H1 (cell line): ENCODE measurements at places on chromosomes 4 and X.
A peak's percentile ranks its signal among the peaks of the same experiment; 100 is the strongest.

GRCh38 chrX:117982694-117983392 is 133.8 kb downstream of the KLHL13 start:
- no peaks in the 10 kb centered on the region for H3K4me1 ChIP-seq
- no peak overlapping the region for H3K27ac ChIP-seq
- no peak for DNase-seq
- H3K36me3 ChIP-seq: no peaks in the 10 kb centered on the region
- H3K4me3 ChIP-seq: no peak overlapping the region
- H3K27me3 ChIP-seq: no peaks in the 10 kb centered on the region

DNA sequence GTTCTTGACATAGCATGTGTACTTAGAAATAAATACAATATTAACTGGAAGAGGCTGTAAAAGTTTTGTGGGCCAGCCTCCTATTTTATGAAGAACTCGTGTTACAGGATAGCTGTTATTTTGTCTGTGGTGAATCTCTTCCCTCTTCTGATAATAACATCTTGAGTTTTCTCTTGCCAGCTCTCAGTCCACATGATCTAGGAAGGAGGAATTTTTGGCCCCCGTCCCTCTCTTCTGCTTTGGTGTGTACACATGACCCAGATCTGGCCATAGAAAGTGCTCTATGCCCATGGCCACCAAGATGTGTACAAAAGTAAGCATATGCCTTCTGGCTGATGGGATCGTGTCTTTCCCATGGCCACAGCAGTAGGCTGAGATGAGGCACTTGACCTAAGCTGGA is 108.0 kb upstream of the LEF1 start:
- H3K27ac ChIP-seq: no peak overlapping the region
- H3K27me3 ChIP-seq: no peaks in the 10 kb centered on the region
- no peaks in the 10 kb centered on the region for H3K36me3 ChIP-seq
- no peaks in the 10 kb centered on the region for H3K4me1 ChIP-seq

GRCh38 chrX:112545051-112545450 is 134.7 kb downstream of the LHFPL1 start:
- no peaks in the 10 kb centered on the region for H3K4me1 ChIP-seq
- DNase-seq: no peak
- H3K4me3 ChIP-seq: no peak overlapping the region
- no peak overlapping the region for H3K27ac ChIP-seq

GRCh38 chr4:8644461-8644891 is 51.9 kb downstream of the CPZ start:
- H3K4me3 ChIP-seq: no peak overlapping the region
- DNase-seq: no peak
- H3K27me3 ChIP-seq: no peaks in the 10 kb centered on the region
- no peak overlapping the region for H3K27ac ChIP-seq
- no peaks in the 10 kb centered on the region for H3K36me3 ChIP-seq

- H3K4me1 ChIP-seq: no peaks in the 10 kb centered on the region
- no peaks in the 10 kb centered on the region for H3K36me3 ChIP-seq
- no peak for DNase-seq
- H3K4me3 ChIP-seq: no peak overlapping the region
- no peak overlapping the region for H3K27ac ChIP-seq
Measured at GRCh38 chrX:10198254-10198653, 41.5 kb downstream of the CLCN4 start.

DNA sequence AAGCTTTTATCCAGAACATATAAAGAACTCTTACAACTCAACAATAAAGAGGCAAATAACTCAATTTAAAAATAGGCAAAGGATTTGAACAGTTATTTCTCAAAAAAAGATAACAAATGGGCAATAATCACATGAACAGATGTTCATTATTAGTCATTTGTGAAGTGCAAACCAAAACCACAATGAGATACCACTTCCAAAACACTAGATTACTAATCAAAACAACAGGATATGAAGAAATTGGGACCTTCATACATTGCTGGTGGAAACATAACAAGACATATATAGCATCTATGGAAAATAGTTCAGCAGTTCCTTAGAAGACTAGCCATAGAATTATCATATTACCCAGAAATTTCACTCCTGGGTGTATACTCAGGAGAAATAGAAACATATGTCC is 224.6 kb downstream of the FBXO8 start:
- H3K27ac ChIP-seq: no peak overlapping the region
- H3K4me3 ChIP-seq: no peak overlapping the region
- DNase-seq: no peak
- H3K27me3 ChIP-seq: no peaks in the 10 kb centered on the region
- no peaks in the 10 kb centered on the region for H3K36me3 ChIP-seq

DNA sequence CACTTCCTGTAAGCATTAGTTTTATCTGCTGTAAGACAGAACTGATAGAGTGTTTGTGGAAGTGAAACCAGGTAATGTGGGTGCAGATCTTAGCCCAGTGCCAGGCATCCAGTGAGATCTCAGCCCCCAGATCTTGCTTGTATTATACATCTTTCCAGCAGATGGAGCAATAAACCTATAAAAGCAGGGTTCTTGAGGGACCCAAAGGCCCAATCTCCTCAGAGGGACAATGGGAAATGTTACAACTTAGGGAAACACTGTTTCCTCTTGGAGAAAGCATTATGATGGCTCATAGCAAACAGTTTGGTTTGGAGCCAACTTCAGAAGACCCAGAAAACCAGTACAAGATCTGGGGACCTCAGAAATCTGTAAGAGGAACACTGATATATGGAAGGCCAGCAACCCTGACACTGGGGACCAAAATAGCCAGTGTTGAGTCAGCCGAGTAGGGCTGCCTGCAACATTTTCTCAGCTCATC is 206.3 kb downstream of the SLC7A11 start:
- H3K27me3 ChIP-seq: no peaks in the 10 kb centered on the region
- H3K36me3 ChIP-seq: no peaks in the 10 kb centered on the region
- H3K27ac ChIP-seq: no peak overlapping the region
- H3K4me1 ChIP-seq: no peaks in the 10 kb centered on the region

DNA sequence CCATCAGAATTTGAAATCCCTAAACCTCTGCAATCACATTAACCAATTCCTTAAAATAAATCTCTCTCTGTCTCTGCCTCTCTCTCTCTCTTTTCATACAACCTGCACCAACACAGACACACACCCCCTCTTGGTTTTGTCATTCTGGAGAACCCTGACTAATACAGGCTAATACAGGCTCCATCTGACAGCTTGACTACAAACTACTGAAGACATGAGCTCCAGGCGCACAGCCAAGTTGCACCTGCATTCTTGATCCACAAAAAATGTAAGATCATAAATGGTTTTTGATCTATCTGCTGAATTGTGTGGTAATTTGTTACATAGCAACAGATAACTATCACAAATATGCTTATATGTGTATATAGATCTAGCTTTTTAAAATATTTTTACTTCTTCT is 2414.2 kb downstream of the PCDH7 start:
- no peaks in the 10 kb centered on the region for H3K36me3 ChIP-seq
- no peaks in the 10 kb centered on the region for H3K4me1 ChIP-seq
- no peak overlapping the region for H3K4me3 ChIP-seq
- H3K27ac ChIP-seq: no peak overlapping the region
- H3K27me3 ChIP-seq: no peaks in the 10 kb centered on the region

- DNase-seq: no peak
- no peaks in the 10 kb centered on the region for H3K36me3 ChIP-seq
- no peaks in the 10 kb centered on the region for H3K27me3 ChIP-seq
- H3K27ac ChIP-seq: no peak overlapping the region
- no peak overlapping the region for H3K4me3 ChIP-seq
- H3K4me1 ChIP-seq: no peaks in the 10 kb centered on the region
Measured at GRCh38 chr4:148868191-148868590, 426.0 kb upstream of the NR3C2 start.

DNA sequence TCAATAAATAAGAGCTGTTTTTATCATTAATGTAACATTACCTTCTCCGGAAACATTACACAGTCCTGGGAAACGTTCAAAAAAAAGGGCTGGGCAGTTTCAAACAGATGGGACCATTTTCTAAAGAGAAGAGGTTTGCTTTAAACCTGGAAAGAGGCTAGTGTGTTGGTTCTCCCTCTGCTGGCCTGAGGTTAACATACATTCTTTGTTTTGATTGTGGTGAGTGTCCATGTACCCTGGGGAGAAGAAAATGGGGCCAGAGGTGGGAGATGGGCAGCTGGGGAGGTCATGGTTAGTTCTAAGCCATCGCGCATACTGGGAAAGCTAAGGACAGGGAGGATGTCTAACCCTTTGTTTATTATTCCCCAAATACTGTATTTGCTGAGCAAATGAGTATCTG is 194.7 kb downstream of the CPEB2 start:
- H3K4me3 ChIP-seq: no peak overlapping the region
- no peak overlapping the region for H3K27ac ChIP-seq

- H3K4me3 ChIP-seq: no peak overlapping the region
- H3K36me3 ChIP-seq: no peaks in the 10 kb centered on the region
- DNase-seq: no peak
- H3K27me3 ChIP-seq: no peaks in the 10 kb centered on the region
Measured at GRCh38 chrX:21745756-21746155, 12.2 kb downstream of the SMPX start.

- no peaks in the 10 kb centered on the region for H3K36me3 ChIP-seq
- no peaks in the 10 kb centered on the region for H3K27me3 ChIP-seq
- no peak overlapping the region for H3K27ac ChIP-seq
- DNase-seq: no peak
Measured at GRCh38 chrX:21723084-21723483, 34.8 kb downstream of the SMPX start.

- H3K36me3 ChIP-seq: no peaks in the 10 kb centered on the region
- H3K27ac ChIP-seq: no peak overlapping the region
- DNase-seq: peak; percentile 55
Measured at GRCh38 chr4:49032440-49033161, 46.5 kb downstream of the CWH43 start.

- H3K27me3 ChIP-seq: no peaks in the 10 kb centered on the region
- H3K4me1 ChIP-seq: no peaks in the 10 kb centered on the region
- no peak overlapping the region for H3K27ac ChIP-seq
- no peaks in the 10 kb centered on the region for H3K36me3 ChIP-seq
- no peak overlapping the region for H3K4me3 ChIP-seq
Measured at GRCh38 chr4:103415801-103416200, 217.7 kb upstream of the CENPE start.

DNA sequence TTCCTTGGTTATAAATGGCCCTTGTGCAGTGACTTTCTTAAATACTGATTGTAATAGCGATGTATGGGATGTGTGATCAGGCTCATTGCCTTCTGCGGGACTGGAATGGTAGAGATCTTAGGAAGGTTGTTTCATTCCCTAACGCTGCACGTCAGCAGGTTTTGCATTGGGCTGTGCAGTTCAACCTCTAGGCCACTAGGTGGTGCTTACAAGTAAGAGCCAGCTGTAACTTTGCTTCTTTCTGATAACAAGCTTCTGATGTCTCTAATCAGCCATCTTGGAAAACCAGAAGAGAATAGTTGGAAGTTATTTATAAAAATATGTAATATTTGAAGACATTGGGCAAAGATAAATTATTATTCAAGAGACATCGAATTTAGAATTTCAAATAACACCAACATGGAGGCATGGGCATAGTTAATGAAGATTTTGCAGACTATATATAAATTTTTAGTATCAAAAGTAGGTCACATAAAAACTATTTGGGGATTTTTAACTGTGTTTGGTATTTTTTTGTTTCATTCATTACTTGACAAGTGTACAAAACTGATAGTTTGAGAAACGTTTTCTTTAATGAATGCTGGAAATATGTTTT is 339.7 kb upstream of the PCDH7 start:
- no peak overlapping the region for H3K27ac ChIP-seq
- no peak overlapping the region for H3K4me3 ChIP-seq
- no peaks in the 10 kb centered on the region for H3K36me3 ChIP-seq
- H3K4me1 ChIP-seq: no peaks in the 10 kb centered on the region

GRCh38 chr4:86653237-86653865 is 59.2 kb downstream of the PTPN13 start:
- DNase-seq: peak; percentile 73
- H3K36me3 ChIP-seq: no peaks in the 10 kb centered on the region
- no peak overlapping the region for H3K4me3 ChIP-seq
- H3K27me3 ChIP-seq: no peaks in the 10 kb centered on the region
- no peaks in the 10 kb centered on the region for H3K4me1 ChIP-seq

DNA sequence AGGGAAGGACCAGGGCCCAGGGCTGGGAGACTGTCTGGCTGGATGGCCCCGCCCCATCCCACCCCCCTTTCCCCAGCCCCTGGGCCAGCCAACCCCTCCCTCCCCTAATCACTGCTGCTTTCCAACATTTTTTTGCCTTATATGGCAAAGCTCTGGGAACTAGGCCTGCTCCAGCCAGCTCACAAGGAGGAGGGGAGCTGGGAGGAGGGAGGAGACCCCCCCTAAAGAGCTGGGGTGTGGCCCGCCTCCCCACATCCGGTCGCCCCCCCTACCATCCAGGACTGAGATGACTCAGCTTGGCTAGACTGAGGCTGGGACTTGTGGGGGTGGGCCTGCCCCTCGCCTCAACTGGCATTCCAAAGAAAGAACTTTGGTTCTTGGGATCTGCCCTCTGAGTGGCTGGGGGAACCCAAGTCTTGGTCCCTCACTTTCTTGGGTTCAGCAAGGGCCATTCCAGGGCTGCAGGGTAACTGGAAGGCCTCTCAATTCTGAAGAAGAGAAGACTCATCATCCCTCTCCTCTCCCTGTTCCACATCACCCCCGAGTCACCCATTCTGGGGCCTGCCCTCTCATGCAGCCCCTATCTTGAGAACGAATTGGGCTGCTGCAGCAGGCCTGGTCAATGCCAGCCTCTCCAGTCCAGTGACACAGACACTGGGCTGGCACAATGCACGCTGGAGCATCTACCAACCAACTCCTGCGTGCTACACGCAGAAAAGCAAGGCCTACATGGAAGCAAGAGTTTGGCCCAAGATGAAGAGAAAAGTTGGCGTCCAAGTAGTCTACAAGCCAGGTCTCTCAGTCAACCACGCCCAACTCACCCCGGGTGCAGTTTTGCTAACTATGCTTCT is 4.8 kb downstream of the FLNA start:
- H3K27me3 ChIP-seq: no peaks in the 10 kb centered on the region
- peak overlapping the region; percentile 91 for H3K4me3 ChIP-seq
- H3K4me1 ChIP-seq: peaks cover 6% of the 10 kb centered on the region

DNA sequence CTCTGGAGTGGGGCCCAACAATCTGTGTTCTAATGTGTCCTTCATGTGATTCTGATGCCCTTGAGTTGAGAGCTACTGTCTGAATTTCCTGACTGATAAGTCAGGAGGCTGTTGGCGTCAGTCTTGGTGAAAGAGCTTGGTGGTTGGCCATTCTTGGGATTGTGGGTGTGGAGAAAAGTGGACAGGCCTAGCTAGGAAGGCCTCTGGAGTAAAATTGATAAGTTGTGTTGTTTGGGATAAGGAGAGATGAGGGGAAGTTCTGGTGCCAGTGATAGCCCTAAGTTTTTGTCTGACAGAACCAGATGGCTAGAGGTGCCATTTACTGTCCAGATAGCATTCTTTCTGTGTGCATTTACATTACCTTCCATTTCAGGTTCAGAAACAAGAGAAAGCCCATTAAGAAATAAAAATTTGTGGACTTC is 11.7 kb downstream of the NSD2 start:
- H3K4me3 ChIP-seq: no peak overlapping the region
- no peaks in the 10 kb centered on the region for H3K27me3 ChIP-seq
- no peak for DNase-seq
- no peaks in the 10 kb centered on the region for H3K4me1 ChIP-seq

DNA sequence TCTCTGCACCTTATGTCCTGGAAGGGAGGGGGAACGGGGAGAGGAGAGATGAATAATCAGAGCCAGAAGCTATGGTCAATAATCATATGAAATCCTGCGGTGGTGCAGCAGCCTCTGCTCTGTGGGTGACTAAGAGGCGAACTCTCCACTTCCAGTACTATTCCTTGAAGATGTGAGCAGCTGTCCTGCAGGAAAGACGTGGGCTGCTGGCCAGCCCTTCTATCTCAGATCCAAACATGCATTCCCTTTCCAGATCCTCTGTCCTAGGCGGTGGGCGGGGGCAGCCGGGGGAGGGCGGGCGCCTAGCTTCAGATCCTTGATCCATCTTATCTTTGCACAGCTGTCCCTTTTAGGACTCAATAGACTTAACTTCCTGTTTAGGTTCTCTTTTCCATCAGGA is 34.5 kb downstream of the SPINK2 start:
- no peak overlapping the region for H3K27ac ChIP-seq
- DNase-seq: no peak
- H3K4me3 ChIP-seq: no peak overlapping the region
- no peaks in the 10 kb centered on the region for H3K36me3 ChIP-seq
- H3K27me3 ChIP-seq: no peaks in the 10 kb centered on the region
